ENCODE measurements at places on chromosomes 5 and 9.

DNA sequence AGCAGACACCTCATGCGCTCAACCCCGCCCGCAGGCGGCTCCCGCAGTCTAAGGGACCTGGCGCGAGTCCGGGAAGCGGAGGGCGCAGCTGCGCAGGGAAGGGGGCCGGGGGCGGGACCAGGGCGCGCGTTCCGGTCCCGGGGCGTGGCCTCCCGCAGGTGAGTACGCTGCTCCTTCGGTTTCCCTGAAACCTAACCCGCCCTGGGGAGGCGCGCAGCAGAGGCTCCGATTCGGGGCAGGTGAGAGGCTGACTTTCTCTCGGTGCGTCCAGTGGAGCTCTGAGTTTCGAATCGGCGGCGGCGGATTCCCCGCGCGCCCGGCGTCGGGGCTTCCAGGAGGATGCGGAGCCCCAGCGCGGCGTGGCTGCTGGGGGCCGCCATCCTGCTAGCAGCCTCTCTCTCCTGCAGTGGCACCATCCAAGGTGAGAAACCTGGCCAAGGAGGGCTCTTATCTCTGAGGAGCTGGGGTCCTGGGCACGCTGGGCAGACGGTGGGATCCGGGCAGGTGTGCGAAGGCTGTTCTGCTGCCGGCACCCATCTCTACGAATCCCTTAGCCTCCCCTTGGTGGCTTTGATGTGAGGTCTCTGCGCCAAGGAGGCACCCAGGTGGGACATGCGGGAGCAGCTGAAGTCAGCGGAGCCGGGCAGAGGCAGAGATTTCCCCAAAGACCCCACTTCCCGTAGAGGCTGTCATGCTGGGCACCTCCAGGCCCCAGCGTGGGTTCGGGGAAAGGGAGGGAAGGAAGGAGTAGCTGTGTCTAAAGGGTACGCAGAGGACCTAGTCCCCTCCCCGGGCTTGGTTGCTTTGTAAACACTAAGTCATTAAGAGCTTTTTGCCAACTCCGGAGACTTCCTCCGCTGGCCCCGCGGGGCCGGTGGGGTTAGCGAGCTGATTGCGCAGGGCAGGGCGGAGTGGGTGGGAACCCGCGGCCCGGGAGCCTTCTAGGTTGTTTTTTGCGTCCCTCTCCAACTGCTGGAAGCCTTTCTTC is at the start of gene F2RL1:
F2RL1 (plus strand) TSS at position 187 of the 988 bp plus-strand sequence; CDS start at position 340, 153 bp downstream.
- no peak for DNase-seq

- DNase-seq, result no peak
Observed at GRCh38 chr5:14444161-14444560, 137.4 kb upstream of the OTULINL start.

DNA sequence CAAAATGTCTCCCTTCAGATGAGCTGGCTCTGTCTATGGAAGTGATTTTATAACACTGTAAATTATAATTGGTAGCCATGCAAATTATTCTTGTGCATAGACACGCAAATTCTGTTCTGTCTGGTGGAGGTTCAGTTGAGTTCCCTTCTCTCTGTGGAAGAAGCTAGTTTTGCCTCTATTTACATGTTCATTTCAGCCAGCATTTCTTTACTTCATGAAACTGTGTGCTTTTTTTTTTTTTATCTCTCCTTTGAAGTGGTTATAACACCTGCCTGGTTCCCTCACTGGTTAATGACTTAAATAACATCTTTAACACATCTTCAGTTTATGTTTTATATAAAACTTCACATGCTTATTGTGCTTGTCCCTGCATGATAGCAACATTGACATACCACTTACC is 149.4 kb upstream of the FBXL7 start:
- no peak for DNase-seq

- DNase-seq, result no peak
Observed at GRCh38 chr5:139848508-139849100, 53.0 kb downstream of the PSD2 start.

DNA sequence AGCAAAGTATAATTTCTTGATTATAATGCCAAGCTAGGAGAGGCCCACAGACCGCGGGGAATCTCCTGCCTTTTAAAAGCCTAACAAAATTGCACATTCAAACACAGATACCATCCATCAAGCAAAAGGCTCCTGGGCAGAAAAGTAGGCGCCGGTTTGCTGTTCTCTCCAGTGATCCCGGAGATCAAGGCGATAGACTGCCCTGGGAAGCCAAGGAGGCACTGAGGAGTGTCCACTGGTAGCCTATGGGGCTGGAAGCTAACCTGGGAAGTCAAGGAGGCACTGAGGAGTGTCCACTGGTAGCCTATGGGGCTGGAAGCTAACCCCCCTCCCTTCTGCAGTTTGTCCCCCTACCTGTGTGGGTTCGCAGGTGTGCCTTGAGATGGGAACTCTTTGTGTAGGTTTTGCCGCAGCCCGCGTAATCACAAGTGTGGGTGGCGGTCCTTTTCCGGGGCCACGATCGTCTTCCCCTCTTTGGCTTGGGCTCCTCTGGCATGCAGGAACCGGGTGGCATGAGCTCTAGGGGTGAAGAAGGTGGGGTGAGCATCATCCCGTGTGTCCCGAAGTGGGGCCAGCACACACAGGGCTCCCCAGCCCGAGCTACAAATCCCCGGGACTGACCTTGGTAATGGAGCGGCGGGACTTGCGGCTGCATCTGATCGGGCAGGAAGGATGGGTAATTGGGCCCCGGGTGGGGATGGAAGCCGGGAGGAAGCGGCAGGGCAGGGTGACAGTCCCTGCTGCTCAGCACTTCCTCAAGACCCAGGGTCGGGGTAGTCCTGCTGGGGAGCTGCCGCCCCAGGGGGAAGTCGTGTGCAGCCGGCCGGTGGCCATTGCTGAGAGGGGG is 2.7 kb downstream of the KLF4 start:
- DNase-seq, result no peak

GRCh38 chr9:133142684-133143622 is 20.8 kb downstream of the GBGT1 start:
- no peak for DNase-seq

DNA sequence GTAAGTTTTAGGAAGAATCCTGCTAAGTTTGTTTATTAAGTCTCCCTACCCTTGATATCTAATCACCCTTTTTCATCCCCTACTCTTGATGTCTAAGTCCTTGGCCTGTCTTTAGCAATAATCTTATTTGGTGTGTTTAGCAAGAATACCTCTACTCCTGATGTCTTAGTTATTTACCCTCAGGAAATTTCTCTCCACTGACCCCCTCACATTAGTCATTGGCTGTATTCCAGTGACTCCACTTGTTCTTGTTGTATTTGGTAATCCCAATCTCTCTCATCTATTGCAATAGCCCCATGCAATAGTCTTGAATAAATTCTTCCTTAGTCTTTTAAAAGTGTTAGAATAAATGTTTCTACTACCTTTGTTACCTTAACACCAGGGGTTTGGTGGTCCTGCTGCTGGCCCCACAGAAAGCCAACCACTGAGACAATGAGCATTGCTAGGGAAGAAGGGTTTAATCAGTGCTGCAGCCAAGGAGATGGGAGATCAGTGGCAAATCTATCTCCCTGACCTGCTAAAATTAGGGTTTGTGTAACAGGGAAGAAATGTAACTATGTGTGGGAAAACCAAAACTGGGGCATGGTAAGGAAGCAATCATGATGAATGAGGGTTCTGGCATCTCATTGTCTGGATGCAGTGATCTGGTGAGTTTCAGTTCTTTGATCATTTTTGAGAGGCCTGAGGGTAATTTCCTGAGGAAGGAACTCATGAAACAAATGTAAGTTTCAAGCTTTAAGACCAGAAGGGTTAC is 236.4 kb upstream of the DAB2 start:
- DNase-seq, result no peak

- DNase-seq, result peak; percentile 20
Observed at GRCh38 chr5:51347704-51348103, 35.5 kb upstream of the ISL1 start.

- no peak for DNase-seq
Observed at GRCh38 chr5:64680289-64680688, 10.0 kb upstream of the SHISAL2B start.

DNA sequence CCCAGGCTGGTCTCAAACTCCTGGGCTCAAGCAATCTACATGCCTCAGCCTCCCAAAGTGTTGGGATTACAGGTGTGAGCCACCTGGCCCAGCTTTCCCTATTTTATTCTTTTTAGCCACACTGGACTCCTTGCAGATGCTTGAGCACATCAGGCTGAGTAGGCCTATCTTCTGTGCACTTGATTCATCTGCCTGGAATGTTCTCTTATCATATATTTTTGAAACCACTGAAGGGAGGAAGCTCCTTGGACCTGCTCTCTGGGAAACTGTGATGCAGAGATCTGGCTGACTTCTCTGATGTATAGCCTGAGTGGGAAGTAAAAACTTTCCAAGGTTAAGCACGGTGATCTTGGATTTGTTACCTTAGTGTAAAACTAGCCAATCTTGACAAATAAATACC is 6.5 kb upstream of the MAT2B start:
- DNase-seq, result no peak

GRCh38 chr5:154831451-154831850 is 19.0 kb downstream of the FAXDC2 start:
- no peak for DNase-seq

DNA sequence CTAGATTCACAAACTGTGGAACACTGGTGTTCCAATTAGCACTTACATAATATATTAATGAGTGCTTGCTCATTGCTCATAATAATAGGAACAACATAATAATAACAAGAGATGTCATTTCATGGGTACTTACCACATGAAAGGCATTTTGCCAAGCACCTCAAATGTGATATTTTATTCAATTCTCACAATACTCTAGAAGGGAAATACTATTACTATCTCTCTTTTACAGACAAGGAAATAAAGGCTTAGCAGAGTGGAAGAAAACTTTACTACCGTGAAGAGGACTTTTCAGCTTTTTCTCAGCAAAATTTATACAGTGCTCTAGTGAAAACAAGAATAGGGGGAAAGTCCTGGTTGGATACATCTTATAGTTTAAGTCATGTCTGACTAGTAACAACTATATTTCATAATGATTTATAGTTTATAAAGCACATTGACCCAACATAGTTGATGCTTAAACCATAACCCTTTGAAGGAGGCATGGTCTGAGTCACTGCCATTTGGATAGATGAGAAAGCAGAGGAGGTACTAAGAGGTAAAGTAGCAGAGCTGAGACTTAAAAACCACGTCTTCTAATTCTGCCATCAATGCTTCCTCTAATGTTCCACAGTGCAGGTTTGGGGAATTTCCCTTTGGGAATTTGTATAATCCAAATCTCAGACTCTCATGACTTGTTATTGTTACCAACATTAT is 124.7 kb downstream of the CEP120 start:
- DNase-seq, result no peak

DNA sequence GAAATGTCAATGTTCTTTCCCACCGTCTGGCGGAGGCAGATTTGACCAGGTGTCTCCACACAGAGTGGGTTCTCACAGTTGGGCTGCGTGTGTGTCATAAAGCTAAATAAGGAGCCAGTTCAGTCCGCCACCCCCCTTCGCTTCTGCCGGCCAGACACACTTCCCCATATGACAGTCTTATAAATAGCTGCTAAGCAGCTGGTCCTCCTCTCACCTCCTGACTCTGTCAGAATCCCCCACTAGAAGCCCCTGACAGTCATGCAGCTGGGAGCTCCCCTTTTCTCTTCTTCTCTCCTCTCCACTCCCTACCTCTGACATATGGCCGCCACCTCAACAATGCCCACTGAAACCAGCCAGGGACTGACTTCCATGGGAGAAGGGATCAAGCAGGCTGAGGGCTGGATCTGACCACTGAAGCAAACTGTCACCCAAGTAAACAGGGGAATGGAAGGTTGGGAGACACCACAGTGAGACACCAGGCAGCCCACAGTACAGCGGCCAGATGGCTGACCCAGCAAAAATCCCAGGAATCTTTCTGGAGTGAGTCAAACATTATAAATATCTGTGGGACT is 141.9 kb upstream of the EFNA5 start:
- no peak for DNase-seq

Measured in NT2/D1 (cell line).